ENCODE measurements at places on chromosomes 12 and 14.

GRCh38 chr12:51910691-51911090 is 3.4 kb downstream of the ACVRL1 start:
- DNase-seq = no peak

DNA sequence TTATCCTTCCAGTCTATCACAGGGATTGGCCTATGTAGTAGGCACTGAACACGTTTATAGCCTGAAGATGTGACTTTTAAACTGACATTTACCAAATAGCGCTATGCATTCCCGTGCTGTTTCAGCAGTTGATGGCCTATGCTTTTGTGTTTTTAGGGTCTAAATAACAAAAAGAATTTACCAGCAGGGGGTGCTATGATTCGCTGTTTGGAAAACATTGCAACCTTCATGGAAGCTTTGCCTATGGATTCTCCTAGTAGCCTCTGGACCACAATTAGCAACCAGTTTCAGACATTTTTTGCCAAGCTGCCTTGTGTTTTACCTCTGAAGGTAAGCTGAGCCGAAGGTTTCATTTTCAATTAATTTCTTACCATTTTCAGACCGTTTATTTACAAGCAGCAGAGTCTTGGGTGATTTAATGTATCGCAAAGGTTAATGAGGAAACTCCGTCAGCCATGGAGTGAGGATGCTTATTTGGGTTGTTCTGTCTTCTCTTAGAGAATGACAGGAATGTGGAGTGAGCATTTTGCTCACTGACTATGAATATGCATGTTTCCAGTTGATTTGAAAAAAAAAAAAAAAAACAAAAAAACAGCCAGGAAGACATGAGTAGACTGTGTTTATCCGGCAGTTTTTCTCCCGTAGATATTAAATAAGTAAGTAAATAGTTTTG is 133.1 kb downstream of the PRIMA1 start:
- no peak for DNase-seq

GRCh38 chr12:132282950-132283771 is 46.2 kb downstream of the GALNT9 start:
- peak; percentile 8 for DNase-seq

- DNase-seq = no peak
Measured at GRCh38 chr12:68393417-68393816, 61.3 kb upstream of the MDM1 start.

Data from posterior cingulate gyrus (tissue), 11 donors.